ENCODE measurements at places on chromosomes 3 and 15.

- DNase-seq: peak; percentile 64
Observed at GRCh38 chr3:184354121-184354728, 7.2 kb downstream of the CLCN2 start.

DNA sequence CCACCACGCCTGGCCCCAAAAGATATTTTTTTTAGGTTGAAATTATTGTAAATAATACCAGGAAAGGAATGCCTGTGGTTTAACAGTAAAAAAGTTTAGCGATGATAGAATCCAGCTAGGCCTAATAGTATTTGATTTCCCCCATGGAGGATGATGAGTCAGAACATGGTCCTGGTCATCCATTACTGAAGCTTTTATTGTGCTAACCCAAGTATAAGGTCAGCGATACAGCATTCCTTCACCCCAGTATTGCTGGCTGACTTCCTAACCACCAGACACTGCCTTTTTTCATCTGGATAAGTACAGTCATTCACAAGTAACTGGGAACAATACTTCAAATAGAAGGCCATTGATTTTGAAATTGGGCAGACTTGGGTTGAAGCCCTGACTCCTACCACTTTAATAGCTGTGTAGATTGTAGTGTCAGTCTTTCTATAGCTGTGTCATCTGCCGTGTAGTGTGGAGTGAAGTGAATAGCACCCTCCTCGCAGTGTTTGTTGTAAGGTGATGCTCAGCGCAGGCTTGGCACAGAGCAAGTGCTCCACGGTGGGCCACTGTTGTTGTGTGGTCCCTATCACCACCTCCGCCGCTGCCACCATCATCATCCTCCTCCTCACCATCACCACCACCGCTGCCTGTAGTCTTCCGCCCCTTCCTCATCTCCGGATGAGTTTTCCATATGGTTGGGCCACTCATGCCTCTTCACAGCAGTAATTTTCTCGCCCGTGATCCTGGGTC lies 436.0 kb upstream of the TPM1 start:
- no peak for DNase-seq

DNA sequence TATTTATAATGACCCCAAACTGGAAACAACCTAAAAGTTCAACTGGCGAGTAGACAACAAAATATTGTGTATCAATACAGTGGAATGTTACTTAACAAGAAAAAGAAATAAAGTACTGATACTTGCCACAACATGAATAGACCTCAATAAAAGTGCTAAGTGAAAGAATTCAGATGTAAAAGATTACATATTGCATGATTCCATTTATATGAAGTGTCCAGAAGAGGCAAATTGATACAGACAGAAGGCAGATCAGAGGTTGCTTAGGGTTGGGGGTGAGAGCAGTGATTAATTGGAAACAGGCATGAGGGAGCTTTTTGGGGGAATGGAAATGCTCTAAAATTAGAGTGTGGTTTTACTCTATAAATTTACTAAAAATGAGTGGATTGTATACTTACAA lies 183.3 kb downstream of the SATB1 start:
- no peak for DNase-seq

- DNase-seq: peak; percentile 27
Observed at GRCh38 chr3:47324278-47324865, 41.6 kb downstream of the KLHL18 start.

DNA sequence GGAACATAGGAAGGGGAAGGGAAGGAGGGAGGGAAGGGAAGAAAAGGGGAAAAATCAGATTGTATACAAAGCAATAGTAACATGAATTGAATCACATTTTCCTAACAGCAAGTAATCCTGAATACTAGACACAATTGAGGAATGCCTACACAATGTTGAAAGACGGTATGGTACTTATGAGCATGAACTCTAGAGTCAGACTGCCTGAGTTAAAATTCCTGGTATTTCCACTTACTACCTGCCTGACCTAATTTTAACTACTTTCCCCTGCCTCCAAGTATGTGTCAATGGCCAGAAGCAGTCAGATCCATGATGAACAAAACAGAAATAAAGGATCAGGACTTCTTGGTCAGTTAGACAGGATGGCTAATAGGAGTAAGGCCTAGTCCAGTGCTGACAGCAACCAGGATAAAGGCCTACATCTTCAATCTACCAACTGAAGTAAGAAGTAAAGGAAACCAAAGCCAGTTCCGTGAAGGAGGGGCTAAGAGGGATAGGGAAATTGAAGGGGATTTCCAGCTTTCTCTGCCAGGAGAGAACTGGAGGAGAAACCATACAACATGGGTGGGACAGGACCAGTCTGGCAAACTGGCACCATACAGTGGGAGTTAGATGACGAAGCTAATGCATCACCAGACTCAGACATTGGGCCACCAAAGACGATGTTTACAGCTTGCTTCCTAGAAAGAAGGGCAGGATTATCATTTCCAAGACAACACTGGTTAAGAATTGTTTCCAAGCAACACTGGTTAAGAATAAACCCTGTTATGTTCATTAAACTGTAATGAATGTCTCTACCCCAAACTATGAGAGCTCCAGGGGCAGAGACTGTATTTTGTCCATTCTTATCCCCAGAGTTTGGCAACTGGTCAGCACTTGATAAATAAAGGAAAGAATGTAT lies 151.6 kb upstream of the UBE2E2 start:
- DNase-seq: no peak

GRCh38 chr3:153628591-153628990 lies 466.6 kb downstream of the RAP2B start:
- DNase-seq: no peak

DNA sequence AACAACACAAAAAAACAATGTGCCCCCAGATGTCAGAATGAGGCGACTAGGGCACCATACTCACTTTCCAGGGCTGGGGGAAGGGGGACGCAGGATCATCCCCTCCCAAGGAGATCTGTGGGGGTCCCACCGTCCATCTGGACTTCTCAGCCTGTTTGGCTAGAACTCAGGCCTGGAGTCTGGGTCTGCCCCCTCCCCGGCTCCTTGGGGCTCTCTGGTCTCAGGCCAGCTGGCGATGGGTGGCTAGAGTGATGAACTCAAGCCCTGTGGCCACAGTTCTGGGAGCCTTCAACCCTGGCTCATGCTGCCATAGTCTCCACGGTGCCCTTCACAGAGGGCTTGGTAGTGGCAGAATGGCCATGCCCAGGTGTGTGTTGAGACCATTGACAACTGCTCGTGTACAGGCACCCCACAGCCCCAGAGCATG lies 13.6 kb downstream of the ZBTB47 start:
- DNase-seq: no peak

GRCh38 chr15:40598126-40598525 lies 4.1 kb downstream of the KNL1 start:
- no peak for DNase-seq

DNA sequence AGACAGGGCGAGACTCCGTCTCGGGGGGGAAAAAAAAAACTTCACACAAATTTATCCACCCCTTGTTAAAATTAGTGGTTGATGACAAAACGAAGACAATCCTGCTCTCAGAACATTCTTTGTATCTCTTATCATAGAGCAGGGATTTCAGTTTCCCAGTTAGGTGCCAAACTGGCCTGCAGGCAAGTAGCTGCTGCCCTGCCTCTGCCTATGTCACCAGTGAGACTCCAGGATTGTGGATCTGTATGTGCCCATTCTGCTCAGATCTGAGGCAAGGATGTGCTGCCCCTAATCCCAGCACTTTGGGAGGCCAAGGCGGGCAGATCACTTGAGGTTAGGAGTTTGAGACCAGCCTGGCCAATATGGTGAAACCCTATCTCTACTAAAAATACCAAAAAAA lies 54.4 kb downstream of the IQGAP1 start:
- DNase-seq: no peak

DNA sequence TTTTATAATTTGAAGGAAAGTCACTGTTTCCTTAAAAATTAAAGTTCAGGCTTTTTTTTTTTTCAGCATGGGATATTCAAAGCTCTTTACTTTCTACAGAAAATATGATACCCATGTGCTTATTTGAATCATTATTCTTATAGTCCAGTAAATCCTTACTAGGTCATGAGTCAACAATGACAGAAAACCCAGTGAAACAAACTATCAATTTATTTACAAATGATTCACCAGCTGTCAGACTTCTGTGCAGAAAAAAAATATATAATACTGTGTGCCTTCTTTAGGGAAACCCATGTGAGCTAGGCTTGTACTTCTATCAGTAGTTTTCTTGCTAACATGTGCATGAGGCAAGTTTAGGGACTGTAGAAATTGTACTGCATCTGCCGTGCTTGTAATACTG lies 1.2 kb downstream of the ACP3 start:
- no peak for DNase-seq

GRCh38 chr3:123155471-123156011 lies 46.2 kb upstream of the SEC22A start:
- DNase-seq: no peak

DNA sequence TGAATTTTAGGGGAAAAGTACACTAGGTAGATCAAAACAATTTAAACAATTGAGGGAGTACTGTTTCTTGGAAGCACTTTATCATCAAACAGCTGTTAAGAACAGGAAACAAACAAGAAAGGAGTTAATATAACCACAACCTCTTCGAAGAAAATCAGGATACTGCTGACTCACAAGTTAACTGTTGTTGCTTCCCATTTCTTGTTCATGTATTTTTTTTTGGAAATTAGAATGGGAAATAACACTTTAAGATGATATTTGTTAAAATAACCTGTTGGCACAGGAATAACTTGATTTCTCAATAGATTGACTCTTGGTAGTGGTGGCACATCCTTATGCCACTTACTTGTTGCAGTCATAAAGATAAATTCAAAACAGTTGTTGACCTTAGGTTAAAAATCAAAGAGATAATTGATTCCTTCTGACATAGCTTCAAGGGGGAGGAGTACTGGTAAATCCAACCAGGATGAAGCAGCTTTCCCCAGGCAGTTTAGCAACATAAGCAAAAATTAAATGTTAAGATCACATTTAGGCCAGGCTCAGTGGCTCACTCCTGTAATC lies 3.3 kb downstream of the BNIP2 start:
- no peak for DNase-seq

DNA sequence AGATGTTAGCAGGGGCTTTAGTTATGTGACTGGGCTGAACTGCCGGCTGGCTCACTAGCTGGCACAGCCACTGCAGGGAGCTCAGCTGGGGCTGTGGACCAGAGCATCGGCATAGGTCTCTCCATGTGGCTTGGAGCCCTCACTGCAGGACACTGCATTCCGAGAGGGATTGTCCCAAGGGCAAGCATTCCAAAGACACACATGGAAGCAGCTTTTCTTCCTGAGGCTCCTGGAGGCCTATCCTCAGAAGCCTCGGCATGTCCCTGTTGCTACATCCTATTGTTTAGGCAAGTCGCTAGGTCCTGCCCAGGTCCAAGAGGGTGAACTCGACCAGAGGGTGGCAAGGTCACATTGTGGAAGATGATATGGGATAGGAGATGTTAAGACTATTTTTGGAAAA lies 209.8 kb downstream of the PLCL2 start:
- DNase-seq: no peak

DNA sequence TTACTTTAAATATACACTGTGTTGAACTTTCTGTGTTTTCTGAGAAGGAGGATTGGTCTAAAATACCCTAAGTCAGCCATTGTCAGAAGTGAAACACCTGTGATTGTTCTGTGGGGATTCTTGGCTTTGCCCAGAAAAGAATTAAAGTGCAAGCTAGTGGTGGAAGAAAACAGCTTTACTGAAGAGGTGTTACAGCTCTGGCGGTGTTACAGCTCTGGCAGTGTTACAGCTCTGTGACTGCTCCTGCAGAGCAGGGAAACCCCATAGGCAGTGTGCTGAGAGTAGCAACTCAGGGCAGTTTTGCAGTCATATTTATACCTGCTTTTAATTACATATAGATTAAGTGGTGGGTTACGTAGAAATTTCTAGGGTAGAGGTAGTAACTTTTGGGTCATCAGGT lies 66.6 kb downstream of the C3orf20 start:
- no peak for DNase-seq

DNA sequence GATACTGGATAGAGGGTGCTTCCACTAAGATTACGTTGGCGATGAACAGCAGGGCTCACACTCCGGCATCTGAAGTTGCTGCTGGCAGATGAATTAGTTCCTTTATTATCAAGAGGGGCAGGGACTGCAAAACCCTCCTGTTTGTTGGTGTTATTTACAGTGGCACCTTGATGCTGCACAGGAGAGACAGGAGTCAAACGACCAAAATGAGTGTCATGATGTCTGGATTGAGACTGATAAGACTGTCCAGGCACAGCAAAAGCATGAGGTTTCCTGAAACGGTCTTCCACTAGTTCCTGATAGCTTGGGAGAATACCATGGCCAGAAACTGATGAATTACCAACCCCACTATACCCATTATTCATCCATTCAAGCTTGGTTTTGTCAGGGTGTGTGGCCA lies 100.8 kb upstream of the NEDD4 start:
- no peak for DNase-seq

- no peak for DNase-seq
Observed at GRCh38 chr3:86867982-86868381, 123.0 kb downstream of the VGLL3 start.

GRCh38 chr3:147616998-147617619 lies 207.9 kb downstream of the ZIC1 start:
- no peak for DNase-seq

- no peak for DNase-seq
Observed at GRCh38 chr3:147404800-147405230, 1.5 kb downstream of the ZIC4 start.

DNA sequence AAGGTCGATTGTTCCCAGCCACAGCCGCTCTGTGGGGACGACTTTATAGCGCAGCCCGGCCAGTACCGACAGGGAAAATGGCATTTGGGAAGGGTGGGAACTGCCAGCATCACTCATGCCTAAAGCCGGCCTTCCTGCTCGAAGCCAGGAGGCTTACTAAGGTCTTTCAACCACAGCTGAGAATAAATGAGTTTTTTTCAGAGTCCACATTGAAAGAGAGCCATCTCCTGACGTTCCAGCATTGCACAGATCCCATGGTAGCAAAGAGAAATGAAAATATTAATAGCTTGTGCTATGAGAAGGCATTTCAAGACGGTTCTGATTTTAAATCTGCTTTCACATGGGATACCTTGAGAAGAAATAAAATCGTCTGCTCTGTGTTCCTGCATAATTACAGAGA lies 230.2 kb upstream of the IGF1R start:
- no peak for DNase-seq

DNA sequence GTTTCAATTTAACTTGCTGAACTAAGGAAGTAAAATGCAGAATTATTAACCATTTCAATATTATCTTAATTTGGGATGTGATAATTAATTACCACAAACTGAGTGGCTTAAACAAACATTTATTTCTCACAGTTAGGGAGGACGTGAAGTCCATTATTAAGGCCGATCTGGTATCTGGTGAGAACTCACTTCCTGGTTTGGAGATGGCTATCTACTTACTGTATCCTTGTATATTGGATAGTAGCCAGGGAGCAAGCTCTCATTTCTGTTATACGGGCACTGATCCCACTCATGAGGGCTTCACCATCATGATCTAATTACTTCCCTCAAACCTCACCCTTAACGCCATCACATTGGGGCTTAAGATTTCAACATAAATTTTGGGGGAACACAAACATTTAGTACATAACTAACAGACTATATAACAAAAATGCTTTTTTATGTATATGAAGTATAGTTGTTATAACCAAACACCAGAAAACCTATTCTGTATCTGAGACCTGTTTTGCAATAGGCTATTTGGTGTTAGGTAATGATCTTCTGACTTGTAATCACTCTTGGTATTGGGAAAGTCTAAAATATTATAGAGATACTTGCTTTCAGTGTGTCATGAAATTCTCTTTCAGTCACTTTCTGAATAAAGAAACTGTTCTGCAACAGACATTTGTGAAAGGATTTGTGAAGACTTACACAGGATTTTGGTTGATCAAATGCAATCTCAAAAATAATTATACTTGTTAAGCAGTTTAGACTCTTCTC lies 4.7 kb upstream of the KPNA4 start:
- no peak for DNase-seq

GRCh38 chr3:108818404-108818803 lies 4.2 kb upstream of the TRAT1 start:
- DNase-seq: no peak

- peak; percentile 37 for DNase-seq
Observed at GRCh38 chr15:52790169-52790708, at the start of gene ONECUT1. Gene ONECUT1, minus strand, starts transcription at chr15:52790336. Its CDS starts 452 bp downstream, at chr15:52789884.

All from stimulated activated CD4-positive, alpha-beta T cell treated with anti-CD3 and anti-CD28 coated beads, TNF-alpha, amount 100 ng/mL, for 24 hours (primary cell).